ENCODE measurements at places on chromosomes 1 and 21. TPM values are rescaled to one million over a fixed set of nuclear protein-coding genes. Genes with fewer than 3 reads are reported as not detected.

GRCh38 chr1:37478451-37478881, 4.1 kb downstream of the ZC3H12A start:
- no peak for DNase-seq

DNA sequence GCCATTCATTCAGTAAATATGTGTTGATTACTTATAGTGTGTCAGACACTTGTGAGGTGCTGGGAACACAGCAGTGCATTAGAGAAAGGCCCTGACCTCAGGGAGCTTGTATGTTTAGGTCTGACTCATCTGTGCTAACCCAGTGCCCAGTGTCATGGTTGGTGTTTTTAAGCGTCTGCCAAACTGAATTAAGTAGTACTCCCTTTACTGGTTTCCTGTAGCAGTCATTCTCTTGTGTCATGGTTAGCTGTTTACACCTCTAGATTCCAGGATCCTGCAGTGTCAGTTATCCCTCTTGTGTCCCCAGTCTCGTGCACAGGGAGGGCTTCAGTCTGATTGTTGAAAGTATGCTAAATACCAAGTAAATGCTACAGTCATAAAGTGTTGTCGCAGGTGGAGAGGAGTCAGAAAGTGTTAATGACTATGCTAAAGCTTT, 14.2 kb downstream of the UCK2 start:
- no peak for DNase-seq

Gene SUCO
- total RNA-seq: 40.2 TPM

Gene OR2T6
- total RNA-seq: not detected

DNA sequence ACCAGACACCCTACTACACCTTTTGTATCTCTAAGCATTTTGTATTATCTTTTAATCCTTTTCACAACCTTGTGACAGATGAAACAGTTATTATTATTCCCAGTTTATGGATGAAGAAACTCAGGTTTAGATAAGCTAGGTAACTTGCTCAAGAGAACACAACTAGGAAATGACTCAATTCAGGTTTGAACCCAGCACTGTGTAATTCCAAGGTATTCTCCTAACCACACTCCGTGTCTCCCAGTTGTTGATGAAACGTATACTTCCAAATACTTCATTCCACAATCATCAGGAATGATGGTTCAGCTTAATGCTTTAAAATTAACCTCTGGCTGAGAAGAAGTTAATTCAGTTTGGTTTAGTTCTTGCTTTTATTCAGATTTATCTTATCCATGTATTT, 51.7 kb upstream of the MRPS6 start:
- DNase-seq: no peak

- no peak for DNase-seq
Measured at GRCh38 chr1:8212580-8213031, 105.3 kb upstream of the SLC45A1 start.

DNA sequence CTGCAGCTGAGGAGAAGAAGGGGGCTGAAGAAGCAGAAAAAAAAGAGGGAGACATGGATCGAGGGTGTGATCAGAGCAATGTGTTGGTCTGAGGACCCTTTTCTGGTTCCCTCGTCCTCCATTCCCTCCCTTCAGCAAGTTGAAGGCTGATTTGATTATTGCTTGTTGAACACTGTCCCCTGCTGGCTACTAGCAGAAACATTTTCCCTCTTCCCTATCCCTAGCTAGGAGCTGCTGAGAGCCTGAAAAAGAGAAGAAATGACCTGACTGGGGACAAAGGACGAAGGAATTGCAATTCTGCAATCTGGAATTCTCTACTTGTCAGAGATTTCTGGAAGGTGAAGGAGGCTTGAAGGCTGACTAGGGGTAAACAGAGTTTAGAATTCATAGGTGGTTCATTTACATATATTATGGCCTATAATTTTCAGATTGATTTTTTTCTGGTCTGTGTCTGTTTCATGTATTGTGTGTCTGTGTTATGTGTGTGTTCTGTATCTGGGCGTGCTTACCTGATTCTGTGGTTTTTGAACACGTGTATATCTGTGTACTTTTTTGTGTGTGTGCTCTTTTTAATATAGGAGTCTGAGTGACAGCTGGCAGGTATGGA, 9.8 kb downstream of the NHLH1 start:
- DNase-seq: peak; percentile 85

DNA sequence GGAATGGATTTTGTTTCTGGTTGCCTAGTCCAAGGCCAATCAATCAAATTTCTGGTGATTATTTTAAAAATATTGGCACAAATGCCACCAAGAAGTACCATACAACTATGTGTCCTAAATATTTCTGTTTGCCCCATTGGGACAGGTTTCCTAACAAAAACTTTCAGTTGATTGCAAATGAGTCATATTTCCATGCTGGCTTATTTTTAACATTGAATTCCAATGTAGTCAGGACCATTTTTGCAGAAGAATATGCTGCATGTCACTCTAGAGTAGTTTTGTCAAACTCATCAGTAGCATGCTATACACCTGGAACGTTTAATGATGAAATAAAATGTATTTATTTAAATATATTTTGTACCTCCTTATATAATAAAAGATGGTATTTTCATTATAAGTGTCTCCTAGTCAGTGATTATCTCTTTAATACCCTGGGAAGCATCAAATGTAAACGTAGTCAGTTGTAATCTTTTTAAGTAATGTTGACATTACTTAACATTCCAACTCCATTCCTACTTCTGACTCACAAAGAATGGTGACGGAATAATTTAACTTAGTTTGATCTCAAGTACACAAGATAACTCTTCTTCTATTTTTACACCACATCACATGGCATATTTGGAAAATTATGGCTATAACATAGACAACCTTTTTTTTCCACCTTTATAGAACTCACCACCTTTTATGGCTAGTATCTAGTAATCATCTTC, 39.0 kb upstream of the USH2A start:
- no peak for DNase-seq

DNA sequence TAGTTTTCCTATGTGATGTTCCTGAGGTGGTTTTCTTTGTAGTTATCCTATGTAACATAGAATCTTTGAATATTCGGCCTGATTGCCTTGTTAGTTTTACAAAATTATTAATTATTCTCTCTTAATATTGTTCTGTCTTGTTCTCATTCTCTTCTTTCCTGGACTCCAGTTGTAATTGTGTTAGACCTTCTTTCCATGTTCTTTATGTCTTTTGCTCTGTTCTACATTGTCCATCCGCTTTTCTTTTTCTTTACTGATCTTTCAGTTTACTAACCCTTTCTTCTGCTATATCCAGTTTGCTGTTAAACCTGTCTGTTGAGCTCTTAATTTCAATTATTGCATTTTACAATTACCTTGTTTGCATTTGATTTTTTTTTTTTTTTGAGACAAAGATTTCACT, 89.3 kb downstream of the PEX14 start:
- DNase-seq: no peak

Gene KCNA3
- total RNA-seq: 0.27 TPM
